ENCODE measurements at places on chromosomes 2 and 18.
A peak's percentile ranks its signal among the peaks of the same experiment; 100 is the strongest.

DNA sequence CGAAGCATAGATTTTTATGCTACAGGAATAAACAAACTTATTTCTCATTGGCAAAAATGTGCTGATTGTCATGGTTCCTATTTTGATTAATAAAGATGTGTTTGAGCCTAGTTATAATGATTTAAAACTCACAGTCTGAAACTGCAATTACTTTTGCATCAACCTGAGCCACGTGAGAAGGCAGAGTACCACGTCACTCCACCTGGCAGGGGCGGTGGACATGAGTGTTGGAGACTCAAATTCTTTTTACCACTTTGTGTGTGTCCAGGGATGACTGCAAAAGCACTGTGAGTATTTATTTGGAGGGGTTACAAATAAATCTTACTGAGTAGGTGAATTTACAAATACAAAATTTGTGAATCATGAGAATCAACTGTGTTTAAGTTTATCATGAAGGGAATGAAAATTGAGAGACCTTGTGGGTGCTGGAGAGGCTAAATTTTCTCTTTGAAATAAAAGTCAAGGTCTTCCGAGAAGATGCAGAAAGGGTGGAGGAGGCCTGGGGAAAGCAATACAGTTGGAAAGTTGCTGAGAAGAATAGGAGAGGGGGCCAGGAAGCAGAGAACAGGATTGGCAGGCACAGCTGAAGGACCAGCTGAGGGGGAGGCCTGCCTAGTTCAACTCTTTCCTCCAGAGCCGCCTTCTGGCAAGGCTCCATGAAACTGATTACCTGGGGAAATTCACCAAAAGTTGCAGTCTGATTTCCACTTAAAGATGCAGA lies 316.4 kb downstream of the MYCN start:
- DNase-seq = no peak

DNA sequence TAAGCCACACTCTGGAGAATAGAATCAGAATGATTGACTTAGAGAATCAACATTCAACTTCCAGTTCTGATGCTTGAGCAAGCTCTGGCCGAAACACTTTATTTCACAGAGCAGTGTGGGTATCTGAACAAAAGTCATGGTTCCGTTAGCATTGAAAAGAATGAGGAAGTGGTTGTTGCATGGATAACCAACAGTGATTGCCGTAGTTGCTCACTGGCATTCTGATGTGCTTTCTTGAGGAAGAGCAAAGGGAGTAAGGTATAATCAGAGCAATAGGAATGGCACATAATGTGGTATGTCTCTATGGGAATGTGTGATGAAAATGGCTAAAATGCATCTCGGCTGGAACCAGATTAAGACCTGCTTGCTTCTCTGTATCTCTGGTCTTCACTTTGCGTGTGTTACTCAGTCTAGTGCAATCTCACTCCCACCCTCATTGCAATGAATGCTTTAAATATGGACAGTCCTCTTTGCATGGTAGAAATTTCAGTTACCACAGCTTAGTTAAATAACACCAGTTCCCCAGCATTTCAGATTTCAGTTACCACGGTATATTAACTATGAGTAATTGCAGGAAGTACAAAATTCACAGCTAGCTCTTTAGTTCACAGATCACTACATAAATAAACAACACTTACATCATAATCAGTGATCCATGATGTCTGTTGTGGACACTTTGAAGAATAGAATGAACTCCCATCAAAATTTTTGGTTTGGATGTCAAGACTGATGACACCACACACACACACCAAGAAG lies 7.8 kb upstream of the RAB12 start:
- DNase-seq = no peak

GRCh38 chr2:190343536-190344275 lies at the start of gene INPP1:
Gene INPP1 (plus strand): TSS chr2:190343589. CDS start chr2:190360103, 16,514 bp downstream.
- peak; percentile 27 for DNase-seq

DNA sequence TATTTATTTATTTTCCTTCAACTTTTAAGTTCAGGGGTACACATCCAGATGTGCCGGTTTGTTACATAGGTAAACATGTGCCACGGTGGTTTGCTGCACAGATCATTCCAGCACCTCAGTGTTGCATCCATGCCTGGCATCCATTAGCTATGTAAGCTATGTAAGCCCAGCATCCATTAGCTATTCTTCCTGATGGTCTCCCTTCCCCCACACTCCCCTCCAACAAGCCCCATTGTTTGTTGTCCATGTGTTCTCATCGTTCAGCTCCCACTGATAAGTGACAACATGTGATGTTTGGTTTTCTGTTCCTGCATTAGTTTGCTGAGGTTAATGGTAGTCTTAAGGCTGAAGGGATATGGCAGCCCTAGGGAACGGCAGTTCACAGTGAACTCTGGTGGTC lies 203.4 kb downstream of the CTNNA2 start:
- no peak for DNase-seq

GRCh38 chr2:24597181-24597870 lies 106.3 kb downstream of the NCOA1 start:
- DNase-seq = no peak

GRCh38 chr2:43082111-43082894 lies 144.1 kb downstream of the ZFP36L2 start:
- DNase-seq = no peak

DNA sequence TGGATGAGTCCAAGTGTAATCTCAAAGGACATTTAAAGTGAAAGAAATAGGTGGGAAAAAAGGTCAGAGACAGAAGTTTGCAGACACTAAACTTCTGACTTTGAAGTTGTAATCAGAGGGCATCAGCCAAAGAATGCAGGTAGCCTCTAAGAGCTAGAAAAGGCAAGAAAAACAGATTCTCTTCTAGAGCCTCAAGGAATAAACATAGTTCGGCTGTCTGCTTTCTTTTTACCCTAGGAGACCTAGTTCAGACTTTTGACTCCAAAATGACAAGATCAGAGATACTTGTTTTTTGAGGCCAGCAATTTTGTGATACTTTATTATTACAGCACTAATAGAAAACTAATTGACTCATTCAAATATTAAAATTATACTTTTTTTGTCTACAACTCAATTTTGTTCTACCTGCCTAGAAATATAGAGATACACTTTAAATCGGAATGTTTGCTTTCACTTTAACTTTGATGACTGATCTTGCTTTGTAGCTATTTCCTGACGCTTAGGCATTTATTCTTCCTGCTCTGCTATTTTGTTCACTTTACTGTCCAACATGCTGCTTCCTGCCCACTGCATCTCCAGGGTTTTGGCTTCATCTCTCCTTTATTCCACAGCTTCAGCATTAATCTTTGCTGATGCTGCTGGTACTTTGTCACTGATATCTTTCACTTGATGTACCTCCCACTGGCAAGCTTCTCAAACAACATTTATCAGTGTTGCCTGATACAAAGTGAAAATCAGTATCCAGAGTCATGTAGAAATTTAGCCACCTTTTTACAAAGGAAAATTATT lies 272.5 kb downstream of the DSEL start:
- no peak for DNase-seq

DNA sequence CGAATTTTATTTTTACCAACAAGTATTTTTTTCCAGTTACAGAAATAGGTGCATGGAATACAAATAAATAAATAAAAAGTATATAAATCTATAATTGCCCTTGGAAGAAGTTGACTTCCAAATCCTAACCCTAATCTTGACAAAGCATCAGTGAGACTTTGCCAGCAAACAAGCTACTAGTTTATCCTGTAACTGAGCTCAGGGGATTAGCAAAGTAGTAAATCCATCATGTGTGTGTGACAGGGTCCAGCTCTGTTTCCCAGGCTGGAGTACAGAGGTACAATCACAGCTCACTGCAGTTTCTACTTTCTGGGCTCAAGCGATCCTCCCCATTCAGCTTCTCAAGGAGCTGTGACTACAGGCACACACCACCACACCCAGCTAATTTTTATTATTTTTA lies 948.0 kb upstream of the CNTNAP5 start:
- DNase-seq = no peak

DNA sequence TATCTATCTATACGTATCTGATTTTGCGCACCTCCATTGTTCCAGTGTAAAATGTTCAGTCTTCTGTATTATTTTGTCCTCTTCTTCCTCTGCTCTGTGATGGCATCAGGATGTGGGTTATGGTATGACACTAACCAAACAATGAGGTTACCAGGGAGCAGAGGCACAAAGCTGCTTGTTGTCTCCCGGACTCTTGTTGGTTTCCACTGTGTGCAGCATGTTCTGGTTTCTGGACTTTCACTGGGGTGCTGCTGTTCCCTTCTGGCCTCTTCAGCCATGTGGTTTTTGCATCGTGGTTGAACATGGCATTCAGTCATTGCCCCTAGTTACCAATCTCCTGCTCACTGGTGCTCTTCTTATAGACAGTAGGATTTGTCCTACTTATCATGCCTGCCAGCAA lies 665.9 kb downstream of the CBLN2 start:
- no peak for DNase-seq

DNA sequence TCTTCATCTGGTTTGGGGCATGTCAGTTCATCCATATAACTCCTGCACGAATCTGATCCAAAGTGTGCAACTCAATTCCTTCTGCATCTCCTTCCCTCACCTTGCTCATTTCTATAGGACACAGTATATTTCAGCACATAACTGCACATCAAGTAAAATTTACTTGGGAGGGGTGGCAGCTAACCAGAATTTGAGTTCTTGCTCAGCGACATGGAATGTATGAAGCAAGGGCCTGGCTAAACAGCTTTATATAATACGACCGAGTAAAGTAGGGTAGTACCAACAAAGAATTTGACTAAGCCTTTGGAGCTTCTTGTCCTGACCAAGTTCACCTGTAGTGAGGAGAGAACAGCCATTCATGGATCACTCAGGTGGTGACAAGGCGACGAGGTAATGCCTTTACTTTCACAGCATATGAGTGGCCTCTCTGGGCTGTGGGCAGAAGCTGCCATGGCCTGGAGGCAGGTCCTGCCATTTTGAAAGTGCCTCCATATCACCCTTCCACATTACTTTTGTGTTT lies 570.2 kb upstream of the TNP1 start:
- no peak for DNase-seq

GRCh38 chr2:102085238-102085637 lies 57.3 kb upstream of the IL1R1 start:
- no peak for DNase-seq

GRCh38 chr2:1636791-1637415 lies 107.4 kb downstream of the PXDN start:
- DNase-seq = no peak

Measured in stimulated activated CD4-positive, alpha-beta T cell treated with anti-CD3 and anti-CD28 coated beads, Interleukin-2, amount 100 ng/mL, for 48 hours (primary cell).